ENCODE measurements at places on chromosomes 1 and 21.

DNA sequence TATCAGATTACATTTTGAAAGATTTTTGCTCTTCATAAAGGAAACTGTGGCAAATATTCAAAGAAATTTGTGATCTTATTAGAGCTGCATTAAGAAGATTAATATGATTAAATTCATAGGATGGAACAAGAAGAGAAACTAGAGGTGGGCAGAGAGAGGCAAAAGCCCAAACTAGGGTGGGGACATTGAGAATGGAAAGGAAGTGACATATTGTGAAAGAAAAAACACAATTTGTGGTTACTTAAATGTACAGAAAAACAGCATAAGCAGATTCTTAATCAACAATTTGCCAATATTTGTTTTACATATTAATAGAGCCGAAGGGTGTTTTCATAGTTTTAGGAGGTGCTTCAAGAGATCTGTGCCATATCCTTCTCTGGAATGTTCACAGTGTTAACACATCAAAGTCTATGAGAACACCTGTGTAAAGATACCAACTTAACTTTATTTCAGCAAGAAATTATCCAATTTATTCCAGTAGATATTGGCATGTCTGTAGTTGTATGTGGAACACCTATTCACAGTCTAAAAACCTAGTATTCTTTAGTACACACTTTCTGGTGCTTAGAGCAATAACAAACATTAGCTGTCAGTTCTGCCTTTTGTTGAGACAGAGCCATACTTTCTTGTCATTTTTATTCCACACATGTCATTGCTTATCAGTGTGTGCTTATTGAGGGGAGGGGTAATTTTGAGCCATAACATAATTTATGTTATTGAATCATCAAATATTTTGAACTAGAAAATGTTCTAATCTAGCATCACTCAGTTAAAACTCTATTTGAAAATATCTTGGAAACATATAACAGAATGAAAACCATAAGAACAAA lies 401.5 kb downstream of the PTPRC start:
- no peak for DNase-seq

- no peak for DNase-seq
These were observed 70.7 kb downstream of the LGR6 start for GRCh38 chr1:202264300-202264699.

GRCh38 chr21:33673473-33673872 lies 31.2 kb downstream of the ITSN1 start:
- no peak for DNase-seq

- DNase-seq: no peak
These were observed 20.5 kb upstream of the XPR1 start for GRCh38 chr1:180611016-180611930.

GRCh38 chr21:45108808-45109781 lies 34.7 kb downstream of the ADARB1 start:
- DNase-seq: no peak

GRCh38 chr1:234515821-234516241 lies 36.9 kb upstream of the TARBP1 start:
- no peak for DNase-seq

Data from NCI-H2029 treated with DMSO at 0.1 percent for 48 hours (cell line).